Stimulated activated memory B cell treated with anti-CD40 and anti-IgM and Interleukin-4, amounts not matched to agents 10 μg/mL and 1 μg/mL and 100 μg/mL, for 72 hours (primary cell): ENCODE measurements at places on chromosomes 2 and 18.

DNA sequence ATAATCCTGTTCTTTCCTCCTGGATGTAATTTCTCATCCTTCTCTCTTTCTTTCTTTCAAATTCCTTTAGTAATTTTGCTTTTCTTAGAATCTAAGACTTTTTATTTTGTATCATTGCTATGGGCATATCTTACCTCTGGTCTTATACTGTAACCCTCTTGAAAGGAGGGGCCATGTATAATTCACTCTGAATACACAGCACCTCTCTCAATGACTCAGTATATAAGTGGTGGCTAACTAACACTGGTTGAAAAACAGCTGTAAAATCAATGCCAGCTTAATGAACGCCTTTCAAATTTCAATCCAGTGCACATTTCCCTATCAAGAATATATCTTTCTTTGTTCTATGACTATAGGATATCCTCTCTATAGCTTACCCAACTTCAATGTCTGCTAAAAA is 53.7 kb downstream of the CWC22 start:
- no peak for ATAC-seq

- no peak for ATAC-seq
These were observed 57.7 kb downstream of the CCDC93 start for GRCh38 chr2:117956036-117956796.

DNA sequence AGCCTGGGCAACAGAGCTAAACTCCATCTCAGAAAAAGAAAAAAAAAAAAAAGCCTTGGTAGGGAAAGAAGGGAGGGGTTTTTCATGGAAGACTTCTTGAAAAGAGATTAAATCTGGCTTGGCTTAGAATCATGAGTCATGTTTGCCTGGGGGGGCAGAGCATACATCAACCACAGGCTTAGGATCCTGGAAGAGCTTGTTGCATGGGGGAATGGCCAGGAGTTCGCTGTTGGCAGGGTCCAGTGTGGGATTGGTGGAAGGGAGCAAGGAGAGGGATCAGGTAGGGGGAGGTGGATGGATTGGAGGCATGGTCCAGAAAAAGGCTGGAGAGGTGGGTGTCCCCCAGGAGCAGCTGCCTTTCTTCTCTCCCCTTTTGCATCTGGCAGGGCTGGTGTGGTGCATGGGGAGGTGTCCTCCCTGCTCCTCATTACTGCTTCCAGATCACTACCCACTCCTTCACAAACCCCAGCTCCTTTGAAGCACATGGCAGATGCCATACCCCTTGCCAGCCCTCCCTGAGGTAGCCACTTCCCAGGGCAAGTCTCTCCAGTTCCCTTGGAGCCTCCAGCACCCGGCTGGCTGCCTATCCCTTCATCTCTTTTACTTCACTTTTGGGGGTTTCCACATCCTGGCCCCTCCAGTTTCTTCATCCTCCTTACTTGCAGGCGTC is 2.5 kb downstream of the ARMC9 start:
- no peak for ATAC-seq

DNA sequence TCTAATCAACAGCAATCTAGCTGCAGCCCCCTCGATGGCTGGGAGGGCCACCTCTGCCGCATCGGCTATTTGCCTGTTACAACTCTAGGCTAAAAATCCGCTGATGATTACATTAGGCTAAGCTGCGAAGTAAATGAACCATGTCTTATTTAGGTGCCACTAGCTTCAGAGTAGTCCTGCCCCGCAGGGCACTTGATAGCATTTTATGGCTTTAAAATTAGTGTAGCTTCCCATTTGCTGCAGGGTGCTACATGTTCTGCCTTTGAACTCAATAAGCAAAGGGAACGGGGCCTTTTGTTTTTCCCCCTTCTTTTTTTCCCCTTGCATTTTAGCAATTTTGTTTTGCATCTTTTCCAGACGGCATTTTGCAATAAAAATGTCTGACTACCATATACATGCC is 270.2 kb downstream of the GBX2 start:
- ATAC-seq, result no peak

GRCh38 chr2:232543928-232544631 is 4.6 kb downstream of the CHRNG start:
- no peak for ATAC-seq
